ENCODE measurements at places on chromosomes 4 and X.

DNA sequence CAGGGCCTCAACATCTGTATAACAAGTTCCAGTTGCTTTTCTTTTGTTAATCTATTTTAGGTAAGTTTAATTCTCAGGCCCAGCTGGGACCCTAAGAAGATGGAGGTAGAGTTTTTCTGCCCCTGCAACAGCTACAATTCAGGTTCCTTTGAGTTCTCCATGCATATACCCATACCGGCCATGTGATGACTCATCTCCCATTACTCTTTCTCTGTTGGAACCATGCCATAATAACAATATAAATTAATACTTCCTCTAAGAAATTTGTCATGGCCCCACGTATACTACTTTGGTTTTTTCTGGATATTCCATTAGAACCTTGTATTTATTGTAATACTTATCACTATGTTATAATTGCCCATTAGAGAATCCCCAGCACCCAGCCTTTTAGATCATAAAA lies 1.3 kb upstream of the INTU start:
- DNase-seq = peak; percentile 13

GRCh38 chr4:185587427-185588161 lies 52.3 kb upstream of the PDLIM3 start:
- DNase-seq = no peak

GRCh38 chr4:94452476-94453371 lies 982 bp downstream of the PDLIM5 start:
- peak; percentile 64 for DNase-seq

DNA sequence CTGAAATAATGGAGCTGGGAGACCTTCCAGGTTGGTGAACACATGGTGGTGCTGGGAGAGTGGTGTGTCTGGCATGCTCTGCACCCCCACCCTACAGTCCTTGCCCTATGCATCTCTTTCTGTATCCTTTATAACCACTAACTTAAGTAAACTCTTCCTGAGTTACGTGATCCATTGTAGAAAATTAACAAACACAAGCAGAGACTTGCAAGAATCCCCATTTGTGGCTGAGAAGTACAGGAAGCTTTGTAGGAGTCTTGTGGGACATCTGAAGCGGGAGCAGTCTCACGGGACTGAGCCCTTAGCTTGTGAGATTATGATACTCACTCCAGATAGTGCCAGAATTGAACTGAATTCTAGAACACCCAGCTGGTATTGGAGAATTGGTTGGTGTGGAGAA lies 14.3 kb upstream of the FAM13A start:
- DNase-seq = no peak

DNA sequence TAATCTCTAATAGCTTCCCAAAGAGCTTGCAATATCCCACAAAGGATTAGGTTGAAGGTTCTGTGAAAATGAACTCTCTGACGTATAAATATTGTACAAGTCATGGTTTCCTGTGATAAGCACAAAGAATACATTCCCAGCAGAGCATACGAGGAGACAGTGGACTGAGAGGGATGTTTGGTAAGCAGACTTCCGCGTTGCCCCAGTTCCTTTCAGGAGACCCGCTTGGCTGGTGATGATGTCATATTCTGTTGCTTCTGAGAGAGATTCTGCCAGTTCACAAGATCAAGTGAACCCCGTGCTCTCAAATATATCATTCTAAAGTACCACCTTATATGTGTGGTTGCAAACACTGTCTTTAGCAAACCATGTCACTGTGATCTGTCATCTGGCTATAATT lies 323.9 kb upstream of the CASK start:
- no peak for DNase-seq

DNA sequence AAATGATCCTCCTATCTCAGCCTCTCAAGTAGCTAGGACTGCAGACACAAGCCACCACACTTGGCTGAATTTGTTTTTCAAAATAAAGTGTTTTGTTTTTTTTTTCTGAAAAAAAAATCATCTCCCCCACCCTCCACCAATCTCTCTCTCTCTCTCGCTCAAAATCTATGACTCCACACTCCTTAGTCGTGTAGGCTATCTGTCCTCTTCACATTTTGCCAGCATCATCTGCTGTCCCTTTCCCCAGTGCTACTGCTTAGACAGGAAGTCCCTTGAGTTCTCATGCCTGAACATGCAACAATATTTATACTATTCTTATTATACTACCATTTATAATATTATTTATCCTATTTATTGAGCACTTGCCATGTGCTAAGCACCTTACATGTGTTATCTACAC lies 80.7 kb upstream of the TMEM164 start:
- no peak for DNase-seq

- DNase-seq = no peak
Measured at GRCh38 chr4:11175374-11175773, 253.3 kb downstream of the HS3ST1 start.

GRCh38 chr4:43339435-43339834 lies 446.9 kb downstream of the GRXCR1 start:
- no peak for DNase-seq

GRCh38 chr4:173991814-173992213 lies 291.7 kb downstream of the FBXO8 start:
- no peak for DNase-seq

DNA sequence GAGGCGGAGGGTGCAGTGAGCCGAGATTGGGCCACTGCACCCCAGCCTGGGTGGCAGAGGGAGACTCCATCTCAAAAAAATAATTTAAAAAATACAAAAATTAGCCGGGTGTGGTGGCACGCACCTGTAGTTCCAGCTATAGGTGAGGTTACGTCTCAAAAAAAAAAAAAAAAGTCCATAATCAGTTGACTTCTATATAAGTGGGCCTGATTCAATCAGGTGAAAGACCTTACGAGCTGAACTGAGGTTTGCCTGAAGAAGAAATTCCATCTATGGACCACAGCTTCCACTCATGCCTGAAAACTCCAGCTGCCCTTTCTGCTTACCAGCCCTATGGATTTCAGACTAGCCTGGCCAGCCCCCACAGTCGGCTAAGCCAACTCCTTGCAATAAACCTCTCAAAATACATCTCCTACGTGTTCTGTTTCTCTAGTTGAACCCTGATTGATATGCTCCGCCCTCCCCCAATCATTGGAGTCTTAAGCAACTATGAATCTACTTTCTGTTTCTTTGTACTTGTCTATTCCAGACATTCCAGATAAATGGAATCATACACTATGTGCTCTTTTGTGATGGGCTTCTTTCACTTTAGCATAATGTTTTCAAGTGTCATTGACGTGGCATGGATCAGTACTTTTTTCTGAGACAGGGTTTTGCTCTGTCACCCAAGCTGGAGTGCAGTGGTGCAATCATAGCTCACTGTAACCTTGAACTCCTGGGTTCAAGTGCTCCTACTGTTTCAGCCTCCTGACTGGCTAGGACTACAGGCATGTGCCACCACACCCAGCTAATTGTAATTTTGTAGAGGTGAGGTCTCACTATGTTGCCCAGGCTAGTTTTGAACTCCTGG lies 36.6 kb downstream of the SAT1 start:
- DNase-seq = no peak

- DNase-seq = no peak
Measured at GRCh38 chr4:88244816-88245579, 39.4 kb downstream of the PPM1K start.

GRCh38 chrX:118459494-118459893 lies 36.1 kb upstream of the DOCK11 start:
- peak; percentile 12 for DNase-seq

GRCh38 chrX:38859602-38860001 lies 58.3 kb downstream of the MID1IP1 start:
- DNase-seq = peak; percentile 5

- no peak for DNase-seq
Measured at GRCh38 chr4:6825403-6825802, 42.9 kb downstream of the KIAA0232 start.

DNA sequence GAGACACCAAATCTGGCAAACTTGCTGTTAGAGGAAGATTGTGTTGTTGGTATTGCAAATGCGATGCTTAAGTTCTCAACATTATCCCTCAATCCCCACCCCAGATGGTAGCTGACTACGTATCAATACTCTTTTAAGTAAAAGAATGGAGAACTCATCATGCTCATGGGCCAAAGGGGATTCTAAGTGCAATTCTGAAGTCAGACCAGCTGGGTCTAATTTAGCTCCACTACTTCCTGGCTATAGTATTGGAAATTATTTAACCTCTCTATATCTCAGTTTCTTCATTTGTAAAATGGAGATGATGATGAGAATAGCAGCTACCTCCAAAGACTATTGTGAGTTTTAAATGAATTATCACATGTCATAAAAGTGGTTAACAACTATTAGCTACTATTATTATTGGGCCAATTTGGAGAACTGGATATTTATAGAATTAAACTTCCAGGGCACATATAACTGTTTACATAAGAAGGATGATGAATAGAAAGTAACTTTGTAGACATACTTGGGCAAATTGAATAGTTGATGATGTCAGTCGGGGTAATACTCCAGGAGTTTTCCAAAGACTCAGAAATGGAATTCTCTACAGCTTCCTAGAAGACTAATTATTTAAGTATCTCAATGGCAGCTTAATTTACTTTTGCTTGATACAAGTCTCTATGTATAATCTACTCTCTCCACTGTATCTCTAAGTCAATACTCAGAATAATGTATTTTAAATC lies 5.0 kb upstream of the SLAIN2 start:
- no peak for DNase-seq

All from BE2C (cell line).